ENCODE measurements at places on chromosomes 1 and 21.

- DNase-seq, result no peak
These were observed 265.9 kb downstream of the PDE4B start for GRCh38 chr1:66058558-66058957.

- no peak for DNase-seq
These were observed 16.4 kb upstream of the KANK4 start for GRCh38 chr1:62335656-62336055.

DNA sequence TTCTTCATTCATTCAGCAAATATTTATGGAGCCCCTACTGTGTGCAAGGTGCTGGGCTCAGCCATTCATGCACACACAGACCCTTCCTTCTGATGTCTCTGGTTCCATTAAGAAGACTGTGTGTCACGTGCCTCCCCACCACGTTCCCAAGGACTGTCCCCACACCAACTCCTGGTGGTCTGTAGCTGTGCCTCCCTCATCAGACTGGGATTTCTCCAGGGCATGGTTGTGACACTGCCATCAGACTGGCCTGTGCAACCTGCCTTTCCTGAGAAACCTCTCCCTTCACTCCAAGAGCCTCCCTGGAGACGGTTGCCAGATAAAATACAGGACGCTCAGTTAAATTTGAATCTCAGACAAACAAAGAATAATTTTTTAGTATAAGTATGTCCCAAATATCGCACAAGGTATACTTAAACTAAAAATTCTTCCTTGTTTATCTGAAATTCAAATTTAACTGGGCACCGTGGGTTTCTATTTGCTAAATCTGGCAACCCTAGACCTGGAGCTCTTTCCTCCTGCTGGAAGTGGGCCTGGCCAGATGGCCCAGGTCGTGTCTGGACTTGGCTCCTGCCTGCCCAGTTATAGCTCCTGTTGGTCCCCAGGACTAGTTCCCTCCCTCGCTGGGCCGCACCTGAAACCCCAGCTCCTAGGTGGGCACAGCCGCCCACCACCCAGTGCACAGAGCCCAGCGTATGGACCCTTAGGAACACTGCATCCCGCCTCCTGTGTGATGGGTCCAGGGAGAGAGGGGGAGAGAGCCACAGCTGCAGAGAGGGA lies 76.9 kb downstream of the RAP1GAP start:
- no peak for DNase-seq

- DNase-seq, result no peak
These were observed 283.6 kb upstream of the C1orf105 start for GRCh38 chr1:172136925-172137324.

GRCh38 chr1:87941337-87941946 lies 612.8 kb downstream of the LMO4 start:
- no peak for DNase-seq

DNA sequence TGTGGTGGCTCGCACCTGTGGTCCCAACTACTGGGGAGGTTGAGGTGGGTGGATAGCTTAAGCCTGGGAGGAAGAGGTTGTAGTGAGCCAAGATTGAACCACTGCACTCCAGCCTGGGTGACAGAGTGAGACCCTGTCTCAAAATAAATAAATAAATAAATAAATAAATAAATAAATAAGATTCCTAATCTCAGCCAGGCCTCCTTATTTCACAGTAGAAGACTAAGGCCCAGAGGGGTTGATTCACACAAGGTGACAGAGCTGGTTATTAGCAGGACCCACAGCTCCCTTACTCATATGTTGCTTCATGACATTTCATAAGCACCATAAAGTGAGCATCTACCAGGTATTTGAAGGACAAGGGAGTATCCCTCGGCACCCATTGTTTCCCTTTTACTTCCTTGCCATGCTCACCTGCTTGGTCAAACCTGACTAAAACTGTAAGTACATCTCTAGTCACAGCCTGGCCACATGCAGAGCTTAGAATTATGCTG lies 32.7 kb downstream of the ALG14 start:
- no peak for DNase-seq

- DNase-seq, result no peak
These were observed 153.9 kb downstream of the FMN2 start for GRCh38 chr1:240245629-240246020.

DNA sequence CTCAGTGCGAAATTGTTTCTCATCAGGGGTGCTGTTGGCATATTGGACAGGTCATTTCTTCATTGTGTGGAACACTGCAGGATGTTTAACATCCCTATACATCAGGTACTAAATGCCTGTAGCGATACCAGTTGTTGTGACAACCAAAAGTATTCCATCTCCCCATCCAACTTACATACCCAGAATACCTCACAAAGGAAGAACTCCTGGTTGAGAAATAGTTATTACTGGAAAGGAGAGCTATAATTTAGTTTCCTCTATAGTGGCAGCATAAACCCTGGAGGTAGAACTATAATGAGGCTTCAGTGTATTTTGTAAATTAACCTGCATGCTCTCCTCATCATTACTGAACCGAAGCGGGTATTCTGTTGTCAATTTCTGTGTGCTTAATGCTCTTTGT lies 45.1 kb downstream of the IVNS1ABP start:
- no peak for DNase-seq

- DNase-seq, result no peak
These were observed 53.3 kb upstream of the HOOK1 start for GRCh38 chr1:59761443-59761842.

DNA sequence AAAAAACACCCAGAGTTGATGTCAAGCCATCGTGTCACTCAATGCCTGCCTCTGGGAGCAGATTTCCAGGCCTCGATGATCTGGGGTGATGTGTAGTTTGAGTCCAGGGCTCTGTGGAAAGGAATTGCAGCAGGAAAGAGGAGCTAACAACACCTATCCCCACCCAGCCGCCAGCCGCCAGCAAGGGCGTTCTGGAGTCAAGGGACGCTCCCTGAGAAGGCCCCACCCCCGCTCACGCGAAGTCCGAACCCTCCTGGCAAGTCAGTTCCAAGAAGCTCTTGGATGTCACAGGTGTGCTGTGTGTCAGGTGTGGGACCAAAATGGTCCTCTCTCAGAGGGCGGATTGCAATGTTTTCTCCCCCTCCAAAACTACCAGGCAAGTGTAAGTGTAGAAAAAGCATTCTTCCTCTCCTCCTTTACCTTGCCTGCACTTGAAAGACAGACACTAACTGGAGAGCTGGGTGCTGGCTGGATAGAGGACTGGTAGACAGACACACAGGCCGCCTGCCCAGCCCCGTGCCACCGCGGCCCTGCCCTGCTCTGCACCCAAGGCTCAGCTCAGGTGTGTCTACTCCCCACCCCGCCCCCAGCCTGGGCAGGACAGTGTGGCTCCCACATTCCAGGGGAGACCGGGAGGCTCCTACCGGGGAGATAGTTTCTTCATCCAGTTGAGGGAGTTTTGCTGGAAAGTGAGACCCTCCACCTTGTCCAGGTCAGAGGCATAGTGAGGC lies 8.5 kb downstream of the AGT start:
- DNase-seq, result no peak

DNA sequence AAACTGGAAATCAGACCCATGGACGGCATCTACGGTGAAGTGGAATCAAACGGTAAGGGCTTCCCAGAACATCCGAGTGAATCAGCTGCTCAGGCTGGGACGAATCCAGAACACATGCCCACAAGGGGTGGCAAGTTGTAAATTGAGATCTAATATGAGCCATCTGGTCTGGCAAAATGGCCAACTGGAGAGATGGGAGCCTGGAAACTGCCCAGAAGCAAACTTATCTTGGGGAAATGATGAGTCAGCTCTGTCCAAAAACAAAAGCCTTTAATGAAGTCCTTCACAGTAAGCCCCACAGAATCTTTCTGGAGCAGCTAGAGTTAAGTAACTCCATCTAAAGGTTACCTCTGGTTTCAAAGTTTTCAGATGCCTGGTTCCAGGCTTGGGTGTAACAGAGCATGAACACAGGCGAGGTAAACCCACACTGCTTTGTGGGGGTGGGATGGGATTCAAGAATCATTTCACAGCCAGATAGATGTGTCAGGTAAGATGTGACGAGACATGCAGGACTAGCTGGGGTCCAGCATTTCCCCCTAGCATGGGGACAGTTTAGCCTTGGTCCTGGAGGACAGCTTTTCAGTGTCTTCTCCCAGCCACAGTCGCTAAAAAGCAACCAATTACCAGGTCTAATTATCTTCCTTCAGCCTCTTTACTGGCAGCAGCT lies 10.5 kb upstream of the SRP9 start:
- DNase-seq, result no peak

DNA sequence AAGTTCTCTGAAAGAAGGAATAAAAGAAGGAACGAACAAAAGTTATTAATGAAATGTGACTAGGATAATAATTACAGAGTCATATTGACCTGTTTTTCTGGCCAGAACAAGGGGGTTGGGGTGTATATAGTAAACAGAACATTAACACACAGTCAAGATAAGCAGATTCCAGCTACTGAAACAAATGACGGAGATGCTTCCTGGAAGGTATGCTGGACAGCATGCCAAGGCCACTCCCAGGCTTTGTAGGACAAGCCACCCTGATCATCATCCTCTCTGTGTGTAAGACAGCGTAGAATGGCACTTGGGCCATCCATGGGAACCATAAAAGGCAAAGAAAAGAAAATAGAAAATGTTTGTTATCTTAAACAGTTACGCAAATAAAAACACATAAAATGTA lies 120.7 kb downstream of the TGFBR3 start:
- no peak for DNase-seq

GRCh38 chr1:79679916-79680315 lies 673.4 kb upstream of the ADGRL4 start:
- no peak for DNase-seq
